ENCODE measurements at places on chromosomes 1 and 21. TPM values are rescaled to one million over a fixed set of nuclear protein-coding genes. Genes with fewer than 3 reads are reported as not detected.
A peak's percentile ranks its signal among the peaks of the same experiment; 100 is the strongest.

DNA sequence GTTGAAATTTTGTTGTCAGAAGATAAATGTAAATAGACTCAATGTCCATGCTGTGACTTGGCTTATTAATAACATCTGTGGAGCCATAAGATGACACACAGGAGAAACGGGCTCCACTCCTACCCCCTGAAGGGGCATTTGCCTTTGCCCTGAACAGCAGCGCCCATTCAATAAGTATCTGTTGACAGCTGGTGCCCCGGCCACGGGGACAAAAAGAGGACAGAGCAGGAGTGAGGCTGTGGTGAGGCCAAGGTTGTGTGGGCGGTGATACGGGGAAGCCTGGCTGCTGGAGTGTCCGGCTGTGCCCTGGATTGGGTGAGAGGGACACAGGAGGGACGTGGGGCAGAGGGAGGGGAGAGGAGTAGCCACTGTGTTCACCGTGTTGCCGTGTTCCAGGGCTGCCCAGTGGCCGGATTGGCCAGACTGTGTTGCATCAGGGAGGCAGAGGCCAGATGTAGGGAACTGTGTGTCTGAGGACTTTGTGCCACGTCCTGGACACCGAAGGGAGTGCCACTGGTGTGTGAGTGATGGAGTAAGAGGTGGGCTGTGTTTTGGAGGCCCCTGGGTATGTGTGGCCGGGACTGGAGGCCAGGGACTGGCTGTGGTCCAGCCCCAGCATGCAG, 15.1 kb downstream of the PRMT2 start:
- DNase-seq: no peak

DNA sequence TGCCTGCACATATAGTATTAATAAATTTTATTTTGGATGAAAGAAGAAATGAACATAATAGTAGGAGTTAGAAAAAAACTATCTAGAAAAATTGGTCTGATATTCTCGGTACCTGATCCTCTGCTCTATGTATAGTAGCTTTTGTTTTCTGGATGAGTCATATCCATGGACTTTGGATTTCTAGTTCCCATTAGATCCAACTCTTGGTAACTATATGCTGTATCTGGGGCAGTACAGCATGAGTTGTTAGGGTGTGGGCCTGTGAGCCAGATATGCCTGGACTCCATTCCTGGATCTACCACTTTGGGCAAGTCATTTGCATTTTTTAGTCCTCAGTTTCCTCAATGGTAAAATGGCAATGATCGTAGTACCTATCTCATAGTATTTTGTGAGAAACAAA, 372.2 kb upstream of the PKN2 start:
- DNase-seq: no peak

DNA sequence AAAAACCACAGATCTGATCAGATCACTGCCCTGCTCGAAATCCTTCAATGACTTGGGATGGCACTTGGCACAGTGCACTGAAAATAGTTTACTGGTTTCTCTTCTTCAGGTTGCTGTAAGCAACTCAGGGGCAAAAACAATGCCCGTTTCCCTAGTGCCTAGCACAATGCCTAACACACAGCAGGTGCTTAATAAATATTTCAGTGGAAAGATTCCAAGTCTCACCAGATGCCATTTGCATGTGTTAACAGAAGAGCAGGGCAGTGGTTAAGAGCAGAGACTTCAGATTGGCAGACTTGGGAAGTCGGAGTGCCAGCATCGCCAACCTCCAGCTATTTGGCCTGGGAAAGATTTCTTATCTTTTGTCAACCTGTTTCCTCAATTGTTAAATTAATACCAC, 10.9 kb upstream of the METTL25B start:
- no peak for DNase-seq

GRCh38 chr1:188432427-188432826, 1603.7 kb downstream of the PLA2G4A start:
- DNase-seq: no peak

GRCh38 chr1:240134113-240134512, 42.4 kb downstream of the FMN2 start:
- no peak for DNase-seq

- no peak for DNase-seq
Measured at GRCh38 chr1:229065613-229066012, 205.3 kb upstream of the RAB4A start.

DNA sequence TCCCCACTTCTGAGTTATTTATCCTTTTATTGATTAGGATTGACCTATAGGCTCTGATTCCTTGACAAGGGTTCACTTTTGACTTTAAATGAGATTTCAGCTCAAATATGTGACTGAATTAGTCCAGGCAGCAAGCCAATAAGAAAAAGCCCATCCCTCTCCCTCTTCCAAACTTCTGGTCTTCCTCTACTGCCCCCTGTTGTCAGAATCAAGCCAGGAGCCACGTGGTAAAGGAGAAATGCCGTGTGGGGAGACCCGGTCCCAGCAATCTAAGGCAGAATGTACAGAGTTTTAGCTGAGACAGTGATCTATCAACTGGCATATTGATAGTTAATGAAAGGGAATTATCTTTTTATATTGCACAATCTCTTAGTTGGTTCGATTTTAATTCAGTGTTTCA, 5.2 kb downstream of the ADAMTS5 start:
- peak; percentile 27 for DNase-seq

DNA sequence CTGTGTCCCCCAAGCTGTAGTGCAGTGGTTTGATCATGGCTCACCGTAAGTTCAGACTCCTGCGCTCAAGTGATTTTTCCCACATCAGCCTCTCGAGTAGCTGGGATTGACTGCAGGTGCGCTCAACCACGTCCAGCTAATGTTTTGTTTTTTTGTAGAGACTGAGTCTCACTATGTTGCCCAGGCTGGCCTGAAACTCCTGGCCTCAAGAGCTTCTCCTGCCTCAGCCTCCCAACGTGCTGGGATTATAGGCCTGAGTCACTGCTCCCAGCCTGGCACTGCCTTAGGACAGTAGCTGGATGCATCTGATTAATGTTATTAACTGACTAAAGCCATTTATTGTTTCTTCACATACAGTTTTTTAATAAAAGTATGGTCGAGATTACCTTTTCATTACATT, 40.2 kb downstream of the RNF11 start:
- DNase-seq: no peak

GRCh38 chr1:40926441-40926840, 53.1 kb upstream of the CTPS1 start:
- no peak for DNase-seq

GRCh38 chr1:44261962-44262361, 48.7 kb downstream of the DMAP1 start:
- DNase-seq: no peak

DNA sequence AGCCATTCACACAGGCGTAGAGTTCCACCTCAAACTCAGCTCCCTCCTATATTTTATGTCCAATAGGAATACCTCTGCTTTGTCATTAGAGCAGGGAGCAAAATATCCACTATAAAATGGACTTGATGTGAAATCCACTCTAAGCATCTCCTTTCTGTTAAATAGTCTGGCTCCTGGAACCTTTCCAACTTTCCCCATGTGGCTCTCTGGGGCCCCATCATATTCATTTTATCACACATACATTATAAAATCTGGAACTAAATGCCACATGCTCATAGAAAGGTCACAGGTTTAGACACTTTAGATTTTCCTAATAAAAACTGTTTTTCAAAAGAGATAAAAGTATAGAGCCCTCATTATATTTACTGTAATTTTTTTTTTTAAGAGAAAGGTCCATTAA, 82.1 kb downstream of the PTPN14 start:
- DNase-seq: no peak

GRCh38 chr1:192839162-192840066, 30.6 kb downstream of the RGS2 start:
- no peak for DNase-seq

DNA sequence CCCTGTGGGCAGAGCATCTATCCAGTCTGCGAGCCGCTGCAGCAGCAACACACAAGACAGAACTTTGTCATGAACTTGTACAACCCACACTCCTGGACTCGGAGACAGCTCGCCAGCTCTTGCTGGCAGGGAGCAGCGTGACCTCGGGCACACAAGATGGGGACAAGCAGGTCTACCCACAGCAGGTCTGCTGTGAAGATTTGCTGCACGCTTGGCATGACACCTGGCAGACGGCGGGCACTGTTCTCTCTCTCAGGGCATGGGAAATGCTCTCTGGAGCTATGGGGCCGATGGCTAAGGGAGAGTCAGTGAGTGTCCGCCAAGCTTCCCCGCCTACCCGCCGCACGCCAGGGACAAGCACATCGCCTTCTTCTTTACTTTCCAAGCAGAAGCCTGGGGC, 90.0 kb downstream of the STUM start:
- DNase-seq: no peak

- peak; percentile 33 for DNase-seq
Measured at GRCh38 chr1:81679942-81680341, 120.8 kb upstream of the ADGRL2 start.

- DNase-seq: no peak
Measured at GRCh38 chr1:13888351-13888986, 188.5 kb downstream of the PRDM2 start.

DNA sequence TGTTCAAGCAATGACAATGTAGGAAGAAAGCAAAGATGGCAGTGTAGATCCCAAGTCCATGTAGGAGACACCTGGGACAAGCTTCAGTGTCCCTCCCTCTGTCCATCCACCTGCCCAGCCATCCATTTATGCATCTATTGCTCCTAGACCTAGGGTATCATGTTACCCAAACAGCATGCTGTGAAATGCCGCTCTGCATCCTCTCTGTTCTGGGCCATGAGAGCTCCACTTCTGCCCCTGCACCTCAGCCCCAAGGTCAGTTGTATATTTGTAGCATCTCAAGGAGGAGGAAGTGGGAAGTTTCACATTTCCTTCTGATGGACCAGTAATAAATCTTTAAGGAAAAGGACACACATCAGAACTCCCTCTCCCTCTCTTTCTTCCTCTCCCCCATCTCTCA, 27.9 kb upstream of the TSPEAR start:
- no peak for DNase-seq

- DNase-seq: no peak
Measured at GRCh38 chr1:84293766-84294165, 7.7 kb upstream of the SAMD13 start.

DNA sequence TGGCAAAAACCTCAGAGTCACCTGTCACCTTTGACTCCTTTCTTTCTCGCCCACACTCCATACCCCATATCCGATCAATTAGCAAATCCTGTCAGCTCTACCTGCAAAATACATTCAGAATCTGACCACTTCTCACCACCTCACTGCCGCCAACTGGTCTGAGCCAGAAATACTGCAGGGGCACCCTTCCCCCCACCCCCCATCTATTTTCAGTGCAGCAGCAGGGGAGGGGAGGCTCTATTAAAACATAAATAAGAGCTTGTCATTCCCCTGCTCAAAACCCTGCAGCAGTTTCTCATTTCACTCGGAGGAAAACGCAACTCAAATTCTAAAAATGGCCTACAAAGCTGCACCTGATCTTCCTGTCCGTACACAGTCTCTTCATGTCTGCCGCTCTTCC, 3.9 kb downstream of the PKLR start:
- DNase-seq: no peak

GRCh38 chr1:203227371-203228083, 1.9 kb downstream of the CHIT1 start:
- DNase-seq: no peak

DNA sequence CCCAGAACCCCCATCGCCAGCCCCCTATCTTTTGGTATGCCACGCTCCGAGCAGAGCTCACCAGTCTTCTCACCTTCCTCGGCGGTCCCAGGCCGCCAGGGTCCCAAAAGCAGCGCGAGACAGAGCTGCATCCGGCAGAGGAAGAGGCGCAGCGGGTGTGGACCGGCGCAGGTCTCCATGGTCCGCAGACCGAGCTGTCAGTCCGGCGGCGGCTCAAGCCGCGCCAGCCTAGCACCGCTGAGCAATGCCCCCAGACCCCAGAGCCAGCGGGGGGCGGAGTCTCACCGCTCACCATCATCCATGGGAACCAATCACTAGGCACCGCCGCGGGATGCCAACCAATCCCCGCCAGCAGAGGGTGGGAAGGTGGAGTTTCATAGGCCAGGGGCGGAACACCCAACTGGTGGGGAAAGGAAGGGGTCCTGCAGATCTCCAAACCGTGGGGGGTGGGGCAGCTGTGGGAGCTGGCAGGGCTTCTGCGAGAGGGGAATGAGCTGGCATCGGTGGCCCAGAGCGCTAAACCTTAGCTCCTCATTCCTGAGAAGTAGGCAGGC, at the start of gene EPHA10:
Gene EPHA10, minus strand, starts transcription at position 233 of the 554 bp plus-strand sequence. Its CDS starts 54 bp downstream, at position 179.
- no peak for DNase-seq

GRCh38 chr1:54798769-54799641, 2.1 kb downstream of the TTC22 start:
- no peak for DNase-seq

DNA sequence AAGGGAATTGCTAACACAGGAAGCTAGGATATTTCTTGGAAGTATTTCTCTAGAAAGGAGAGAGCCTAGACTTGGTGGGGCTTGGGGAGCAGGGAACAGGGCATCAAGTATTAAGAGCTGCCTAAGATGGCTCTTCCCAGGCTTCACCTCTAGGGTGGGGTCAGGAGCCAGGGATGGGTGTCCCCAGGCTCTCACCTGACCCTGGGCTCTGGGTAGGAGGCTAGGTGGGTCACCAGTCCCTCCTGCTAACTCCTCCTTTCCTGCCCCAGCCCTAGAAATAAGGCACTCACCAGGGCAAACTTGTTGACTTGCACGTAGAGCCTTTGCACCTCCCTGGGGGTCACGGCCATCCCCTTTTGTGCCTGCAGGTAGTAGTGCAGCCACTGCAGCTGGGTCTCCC, 15.0 kb downstream of the ETNK2 start:
- no peak for DNase-seq

DNA sequence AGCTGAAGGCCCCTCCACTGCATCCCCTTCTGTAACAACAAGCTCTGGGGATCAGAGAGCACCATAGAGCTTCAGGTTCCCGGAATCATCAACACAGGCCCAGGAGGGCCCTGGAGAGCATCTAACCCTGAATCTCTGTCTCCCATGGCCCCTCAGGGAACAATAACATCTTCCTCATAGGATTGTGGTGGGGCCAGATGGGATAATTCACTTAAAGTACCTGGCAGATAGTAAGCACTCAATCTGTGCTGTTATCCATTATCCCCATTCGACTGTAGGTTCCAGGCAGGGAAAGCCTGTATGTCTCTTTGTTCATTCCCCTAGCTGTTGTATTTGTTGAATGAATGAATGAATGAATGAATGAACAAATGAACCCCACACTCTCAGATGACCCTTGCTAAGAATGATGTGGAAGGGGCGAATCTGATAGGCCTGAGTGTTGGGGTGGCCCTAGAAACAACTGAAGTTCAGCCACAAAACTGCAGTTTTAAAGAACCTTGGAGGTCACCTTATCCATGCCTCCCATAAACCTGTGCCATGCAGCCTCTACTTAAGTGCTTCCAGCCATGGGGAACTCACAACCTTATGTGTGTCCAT, 14.5 kb downstream of the LAPTM5 start:
- no peak for DNase-seq

Gene SEC16B
- 1.6 TPM for total RNA-seq

Gene SPRR4
- total RNA-seq: not detected

Gene FAM177B
- not detected for total RNA-seq

Gene WLS
- 139 TPM for total RNA-seq

Gene C1orf216
- 9.1 TPM for total RNA-seq

Gene MARK1
- 4.0 TPM for total RNA-seq

Gene TFF2
- not detected for total RNA-seq

Gene TNFRSF18
- not detected for total RNA-seq

Gene LAD1
- 1.7 TPM for total RNA-seq

Gene GPR161
- 19.1 TPM for total RNA-seq

Gene OR2L5
- total RNA-seq: not detected

Gene HSPB7
- total RNA-seq: 68.7 TPM

Gene LHX8
- total RNA-seq: not detected

Gene PGLYRP3
- not detected for total RNA-seq

Measured in ovary (tissue), 10 donors.